NCI-H2081 treated with DMSO at 0.1 percent for 48 hours (cell line): ENCODE measurements at places on chromosomes 16 and 17.

DNA sequence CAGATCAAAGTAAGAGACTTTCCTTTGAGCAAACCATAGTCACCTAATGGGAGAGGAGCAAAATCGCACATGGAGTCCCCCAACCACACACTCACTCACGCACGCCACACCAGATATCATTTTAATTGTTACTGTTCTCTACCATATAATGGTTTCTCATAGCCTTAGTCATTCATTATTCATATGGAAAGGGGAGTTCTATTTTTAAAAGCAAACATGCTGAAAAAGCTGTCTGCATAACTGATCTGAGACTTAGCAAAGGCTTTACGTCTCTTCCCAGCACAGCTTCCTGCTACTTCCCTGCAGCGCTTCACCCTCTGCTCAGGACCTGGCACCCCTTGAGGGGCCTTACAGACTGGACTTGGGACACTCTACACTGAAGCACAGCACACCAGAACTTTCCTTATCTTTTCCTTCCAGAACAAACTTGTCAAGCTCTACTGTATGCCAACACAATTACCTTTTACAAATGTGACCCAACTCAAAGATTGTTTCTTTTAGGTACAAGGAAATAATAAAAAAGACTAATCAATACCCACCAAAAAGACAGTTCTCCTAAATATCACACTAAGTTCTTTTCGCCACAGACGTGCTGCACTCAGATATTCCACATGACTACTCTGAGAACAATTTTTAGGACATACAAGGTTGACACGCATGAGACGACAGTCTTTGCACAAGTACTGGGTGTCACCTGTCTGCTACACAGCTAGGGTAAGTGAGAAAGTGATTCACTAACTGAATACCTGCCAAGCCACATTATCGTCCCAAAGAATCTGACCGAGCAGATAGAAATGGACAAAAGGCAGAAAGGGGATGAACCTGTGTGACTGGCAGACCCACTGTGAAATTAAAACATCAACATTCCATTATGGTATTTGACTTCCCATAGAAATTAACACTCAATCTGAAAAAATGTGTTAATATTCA is 21.5 kb downstream of the SRP68 start:
- DNase-seq, result no peak

DNA sequence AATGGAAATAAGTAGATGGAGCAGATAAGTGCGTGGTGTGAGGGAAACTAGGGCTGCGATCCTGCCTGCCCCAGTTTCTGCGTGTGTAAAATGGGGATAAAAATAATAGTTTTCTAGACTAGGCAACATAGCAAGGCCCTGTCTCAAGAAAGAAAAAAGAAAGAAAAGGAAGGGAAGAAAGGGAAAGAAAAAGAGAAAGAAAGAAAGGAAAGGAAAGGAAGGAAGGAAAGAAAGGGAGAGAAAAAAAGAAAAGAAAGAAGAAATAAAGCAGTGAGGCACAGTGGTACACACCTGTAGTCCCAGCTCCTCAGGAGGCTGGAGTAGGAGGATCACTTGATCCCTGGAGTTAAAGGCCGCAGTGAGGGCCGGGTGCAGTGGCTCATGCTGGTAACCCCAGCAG is 2.2 kb upstream of the PKMYT1 start:
- no peak for DNase-seq

DNA sequence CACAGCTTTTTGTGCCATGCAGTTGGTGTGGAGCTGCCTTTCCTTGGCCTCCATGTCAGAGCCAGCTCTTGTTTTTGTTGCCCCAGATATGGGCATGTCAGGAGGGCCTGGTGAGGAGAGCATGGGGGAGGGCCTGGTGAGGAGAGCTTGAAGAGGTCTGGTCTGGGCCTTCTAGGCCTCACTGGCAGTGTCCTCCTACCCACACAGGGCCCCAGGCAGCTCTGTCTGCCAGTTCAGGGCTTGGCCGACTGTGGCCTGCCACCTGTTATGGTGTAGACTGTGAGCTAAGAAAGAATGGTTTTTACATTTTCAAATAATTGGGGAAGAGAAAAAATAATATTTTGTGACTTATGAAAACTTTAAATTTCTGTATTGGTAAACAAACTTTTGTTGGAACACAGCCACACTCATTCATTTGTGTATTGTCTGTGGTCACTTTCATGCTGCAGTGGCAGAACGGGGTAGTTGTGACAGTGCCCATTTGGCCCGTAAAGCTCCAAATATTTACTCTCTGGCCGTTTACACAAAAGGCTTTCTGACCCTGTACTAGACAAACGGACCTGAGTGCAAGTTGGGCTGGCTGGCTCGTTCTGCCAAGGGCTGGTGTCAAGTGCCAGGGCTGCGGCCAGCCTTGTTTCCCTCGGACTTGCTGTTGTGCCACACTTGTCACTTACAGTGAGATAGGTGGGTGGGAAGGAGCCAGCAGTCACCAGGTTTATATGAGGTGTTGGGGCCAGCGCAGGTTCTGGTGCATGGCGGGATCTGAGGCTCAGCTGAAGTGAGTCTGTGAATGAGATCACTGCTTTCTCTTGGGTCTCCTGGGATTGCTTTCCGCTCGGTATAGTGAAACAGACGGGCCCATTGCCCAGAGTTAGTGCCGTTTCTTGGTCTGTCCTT is 18.2 kb downstream of the PGS1 start:
- DNase-seq, result no peak

- DNase-seq, result no peak
Measured at GRCh38 chr17:34614698-34615097, 35.3 kb downstream of the TMEM132E start.

DNA sequence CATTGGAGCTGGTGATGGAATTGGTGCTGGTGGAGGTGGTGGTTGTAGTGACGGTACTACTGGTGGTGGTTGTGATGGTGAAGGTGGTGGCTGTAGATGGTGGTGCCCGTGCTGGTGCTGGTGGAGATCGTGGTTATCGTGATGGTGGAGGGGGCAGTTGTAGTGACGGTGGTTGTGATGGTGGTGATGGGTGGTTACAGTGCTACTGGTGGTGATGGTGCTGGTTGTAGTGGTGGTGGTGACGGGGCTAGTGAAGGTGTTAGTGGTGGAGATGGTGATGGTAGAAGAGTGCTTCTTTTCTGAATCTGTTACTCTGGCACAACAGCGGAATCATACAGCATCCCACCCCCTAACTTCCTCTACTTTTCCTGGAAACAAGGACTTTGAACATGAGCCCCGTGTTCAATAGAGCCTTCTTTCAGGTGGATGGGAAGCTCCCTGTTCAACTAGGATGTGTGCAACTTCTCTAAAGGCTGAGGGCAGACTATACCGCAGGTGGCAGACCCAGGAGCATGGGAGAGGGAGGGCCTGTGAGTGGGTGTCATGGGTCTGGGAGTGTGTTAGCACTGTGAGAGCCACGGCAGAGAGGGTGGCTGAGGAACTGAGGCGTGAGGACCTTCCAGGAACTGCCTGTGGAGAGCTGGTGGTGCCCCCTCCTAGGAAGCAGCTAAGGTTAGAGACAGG is 8.2 kb downstream of the TBX21 start:
- DNase-seq, result no peak

DNA sequence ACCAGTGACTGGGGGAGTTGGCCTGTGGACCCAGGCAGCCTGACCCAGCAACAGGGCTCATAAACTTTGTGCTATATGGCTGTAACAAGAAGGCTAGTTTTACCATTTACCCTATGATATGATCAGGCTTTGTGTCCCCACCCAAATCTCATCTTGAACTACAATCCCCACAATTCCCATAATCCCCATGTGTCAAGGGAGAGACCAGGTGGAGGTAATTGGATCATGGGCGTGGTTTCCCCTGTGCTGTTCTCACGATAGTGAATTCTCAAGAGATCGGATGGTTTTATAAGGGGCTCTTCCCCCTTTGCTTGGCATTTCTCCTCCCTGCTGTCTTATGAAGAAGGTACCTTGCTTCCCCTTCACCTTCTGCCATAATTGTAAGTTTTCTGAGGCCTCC is 111.2 kb upstream of the NLRP1 start:
- DNase-seq, result no peak

- no peak for DNase-seq
Measured at GRCh38 chr16:86244158-86244557, 266.2 kb upstream of the FOXF1 start.

GRCh38 chr16:68055395-68055794 is 29.8 kb upstream of the NFATC3 start:
- no peak for DNase-seq

DNA sequence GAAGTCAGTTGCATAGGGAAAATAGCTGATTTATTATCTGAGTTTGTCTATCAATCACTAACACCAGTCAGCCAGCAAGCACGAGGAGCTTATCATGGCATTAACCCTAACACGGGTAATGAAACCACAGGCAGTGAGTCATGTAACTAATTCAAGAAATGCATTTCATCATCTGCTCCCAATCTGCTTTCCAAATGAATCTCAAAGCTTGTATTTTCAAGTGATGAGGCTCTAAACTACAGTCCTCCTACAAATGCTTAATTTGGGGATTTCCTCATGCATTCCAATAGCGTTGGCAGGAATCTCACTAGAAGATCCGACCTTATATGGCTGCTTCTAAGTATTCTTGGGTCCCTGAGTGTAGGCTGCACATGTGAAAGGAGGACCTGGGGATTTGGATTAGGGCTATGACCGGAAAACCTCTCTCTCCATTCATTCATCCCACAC is 118.4 kb upstream of the HSBP1 start:
- DNase-seq, result no peak

DNA sequence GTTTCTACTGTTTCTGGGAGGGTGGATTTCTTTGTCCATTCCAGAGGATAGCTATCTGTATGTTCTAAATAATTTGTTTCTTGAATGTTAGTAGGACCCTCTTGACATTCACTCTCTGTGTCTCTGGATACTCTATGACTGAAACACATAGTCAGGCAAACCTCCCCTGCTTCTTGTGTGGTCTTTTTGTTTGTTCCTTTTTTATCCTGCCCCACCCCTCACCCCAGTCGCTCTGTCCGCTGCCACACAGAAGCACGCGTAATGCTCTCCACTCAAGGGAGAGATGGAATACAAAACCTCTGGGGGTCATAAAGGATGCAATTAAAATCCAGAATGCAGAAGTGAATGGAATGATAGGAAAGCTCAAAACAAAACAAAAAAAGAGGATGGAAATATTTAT is 253.1 kb downstream of the RBFOX1 start:
- DNase-seq, result no peak

DNA sequence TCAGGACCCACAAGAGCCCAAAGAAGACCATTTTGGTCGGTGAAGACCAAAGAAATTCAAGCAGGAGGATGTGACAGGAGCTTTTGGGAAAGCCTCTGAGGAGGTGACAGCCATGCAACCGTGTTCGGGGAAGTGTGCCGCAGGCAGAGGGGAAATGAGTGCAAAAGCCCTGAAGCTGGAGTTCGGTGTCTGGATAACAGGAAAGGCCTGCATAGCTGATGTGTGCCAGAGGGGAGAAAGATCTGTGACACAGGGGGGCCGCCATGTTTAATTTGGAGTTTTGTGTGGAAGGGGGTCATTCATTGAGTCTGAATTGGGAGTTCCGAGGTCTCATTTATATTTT is 870 bp upstream of the ZC3H7A start:
- no peak for DNase-seq

DNA sequence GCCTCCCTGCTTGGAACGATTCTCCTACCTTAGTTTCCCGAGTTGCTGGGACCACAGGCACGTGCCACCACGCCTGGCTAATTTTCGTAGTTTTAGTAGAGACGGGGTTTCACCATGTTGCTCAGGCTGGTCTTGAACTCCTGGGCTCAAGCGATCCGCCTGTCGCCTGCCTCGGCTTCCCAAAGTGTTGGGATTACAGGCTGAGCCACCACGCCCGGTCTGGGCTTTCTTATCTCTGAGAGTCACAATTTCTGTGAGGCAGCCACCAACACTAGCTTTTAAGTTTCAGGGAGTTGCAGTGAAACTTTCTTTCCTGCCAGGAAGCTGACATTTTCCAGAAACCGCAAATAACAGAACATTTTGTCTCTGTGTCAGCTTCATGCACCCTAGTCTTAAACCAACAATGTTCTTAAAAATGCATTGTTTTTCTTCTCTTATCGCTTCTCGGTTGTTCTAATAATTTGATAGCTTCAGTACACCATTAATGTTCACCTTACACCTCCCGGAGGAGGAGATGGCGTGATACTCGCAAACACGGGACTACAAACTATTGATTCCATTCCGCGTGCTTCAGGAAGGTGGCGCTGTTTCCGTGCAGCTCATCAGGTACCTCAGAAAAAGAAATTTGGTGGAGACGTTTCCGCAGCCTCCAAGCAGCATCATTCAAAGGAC is 7.4 kb upstream of the DHRS7B start:
- peak; percentile 4 for DNase-seq

DNA sequence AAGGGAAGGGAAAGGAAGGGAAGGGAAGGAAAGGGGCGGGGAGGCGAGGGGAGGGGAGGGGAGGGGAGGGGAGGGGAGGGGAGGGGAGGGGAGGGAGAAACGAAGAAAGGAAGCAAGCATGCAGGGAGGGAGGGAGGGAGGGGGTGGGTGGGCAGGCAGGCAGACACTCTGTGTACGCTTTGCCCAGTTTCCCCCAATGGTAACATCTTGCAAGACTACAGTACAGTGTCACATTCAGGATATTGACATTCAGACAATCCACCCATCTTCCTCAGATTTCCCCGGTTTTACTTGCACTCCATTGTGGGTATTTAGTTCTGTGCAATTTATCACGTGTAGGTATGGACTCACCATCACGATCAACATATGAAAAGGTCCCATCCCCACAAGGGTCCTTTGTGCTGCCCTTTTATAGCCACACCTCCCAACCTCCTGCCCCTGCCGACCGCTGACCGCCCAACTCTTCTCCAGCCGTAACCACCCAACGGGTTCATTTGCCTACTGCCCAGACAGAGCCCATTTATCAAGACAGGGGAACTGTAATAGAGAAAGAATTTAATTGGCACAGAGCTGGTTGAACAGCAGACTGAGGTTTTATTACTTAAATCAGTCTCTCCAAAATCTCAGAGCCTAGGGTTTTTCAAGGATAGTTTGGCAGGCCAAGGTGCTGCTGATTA is 91.4 kb upstream of the FA2H start:
- DNase-seq, result no peak

GRCh38 chr17:21035406-21035805 is 7.4 kb downstream of the USP22 start:
- no peak for DNase-seq

GRCh38 chr16:55249361-55249760 is 74.6 kb upstream of the IRX6 start:
- no peak for DNase-seq

GRCh38 chr16:19522760-19523159 is 862 bp upstream of the GDE1 start:
- DNase-seq, result no peak

DNA sequence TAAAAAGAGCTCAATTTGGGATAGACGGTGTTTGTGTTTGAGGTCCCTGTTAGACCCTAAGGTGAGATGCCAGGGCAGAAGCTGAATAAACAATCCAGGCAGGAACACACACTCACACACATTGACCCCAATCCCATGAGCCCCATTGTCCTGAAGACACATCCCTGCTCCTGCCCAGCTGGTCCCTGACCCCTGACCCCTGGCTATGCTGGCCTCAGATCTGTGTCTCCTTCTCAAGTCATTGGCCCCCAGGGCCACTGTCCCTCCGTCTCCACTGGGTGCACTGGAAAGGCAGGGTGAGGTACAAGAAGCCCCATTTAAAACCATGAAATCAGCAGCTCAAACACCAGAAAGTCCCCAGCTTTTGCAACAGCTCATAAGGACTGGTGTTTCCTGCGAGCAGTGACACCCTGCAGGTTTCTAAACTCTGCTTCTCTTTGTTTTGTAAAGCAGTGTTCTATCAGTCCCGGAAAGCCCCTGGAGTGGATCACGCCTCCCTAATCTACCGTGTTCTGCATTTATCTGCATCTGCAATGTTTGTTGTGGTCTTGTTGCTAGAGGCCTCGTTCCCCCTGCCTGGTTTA is 18.0 kb upstream of the ASGR2 start:
- DNase-seq, result no peak
